ENCODE measurements at places on chromosomes 5 and 9.
A peak's percentile ranks its signal among the peaks of the same experiment; 100 is the strongest.

GRCh38 chr9:975740-976257 is 656 bp upstream of the DMRT3 start:
- no peak for DNase-seq

DNA sequence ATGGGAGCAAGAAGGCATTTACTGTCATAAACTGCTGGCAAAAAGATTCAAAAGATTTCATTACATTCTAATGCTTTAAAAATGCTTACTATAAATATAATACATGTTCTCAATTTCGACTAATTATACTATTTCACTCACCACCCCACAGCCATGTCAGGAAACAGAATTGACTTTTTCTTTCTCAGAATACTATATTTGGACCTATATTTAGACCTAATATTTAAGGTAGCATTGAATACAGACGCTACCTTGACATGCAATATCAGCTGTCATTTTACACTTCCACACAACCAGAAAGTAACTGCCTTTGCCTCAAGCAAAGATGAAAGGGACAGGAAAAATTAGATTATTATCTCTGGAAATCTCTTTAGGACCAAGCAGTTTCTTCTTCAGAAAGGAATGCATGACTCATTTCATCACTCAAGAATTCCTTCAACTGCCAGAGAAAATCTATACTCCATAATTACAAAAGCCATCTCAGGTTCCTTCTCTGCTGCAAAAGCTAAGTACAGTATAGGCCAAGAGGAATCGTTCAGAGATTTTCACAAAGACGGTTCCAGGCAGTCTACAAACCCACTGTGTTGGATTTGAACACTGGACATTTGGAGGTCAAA is 11.8 kb upstream of the UBE2QL1 start:
- DNase-seq = no peak

- peak; percentile 95 for DNase-seq
These were observed at the start of gene SAPCD2 for GRCh38 chr9:137070201-137070905. Gene SAPCD2, minus strand, starts transcription at chr9:137070557. Its CDS starts 97 bp downstream, at chr9:137070460.

DNA sequence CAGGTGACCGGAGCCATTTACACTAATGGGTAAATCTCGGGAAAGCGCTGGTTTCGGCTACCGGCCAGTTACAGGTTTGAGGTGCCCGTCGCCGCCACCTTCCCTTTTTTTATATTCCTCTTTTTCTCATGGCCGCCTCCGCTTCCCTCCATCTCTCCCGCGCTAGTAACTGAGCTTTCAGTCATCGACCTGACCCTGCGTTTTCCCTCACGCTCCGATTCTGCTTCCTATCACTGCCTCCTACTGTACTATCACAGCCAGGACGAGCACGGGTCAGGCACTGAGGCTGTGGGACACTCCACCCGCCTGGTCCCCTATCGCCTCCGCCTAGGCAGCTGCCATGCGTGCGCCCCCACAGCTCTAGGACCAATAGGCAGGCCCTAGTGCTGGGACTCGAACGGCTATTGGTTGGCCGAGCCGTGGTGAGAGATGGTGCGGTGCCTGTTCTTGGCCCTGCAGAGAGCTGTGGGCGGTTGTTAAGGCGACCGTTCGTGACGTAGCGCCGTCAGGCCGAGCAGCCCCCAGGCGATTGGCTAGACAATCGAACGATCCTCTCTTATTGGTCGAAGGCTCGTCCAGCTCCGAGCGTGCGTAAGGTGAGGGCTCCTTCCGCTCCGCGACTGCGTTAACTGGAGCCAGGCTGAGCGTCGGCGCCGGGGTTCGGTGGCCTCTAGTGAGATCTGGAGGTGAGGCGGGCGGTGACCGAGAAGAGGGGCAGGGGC is at the start of gene HMGCR:
HMGCR (plus strand) TSS at position 606 of the 722 bp plus-strand sequence. CDS start 5,386 bp downstream, outside the sequence.
- peak; percentile 99 for DNase-seq

GRCh38 chr9:78612091-78612490 is 315.2 kb downstream of the PSAT1 start:
- no peak for DNase-seq

- DNase-seq = no peak
These were observed 209.1 kb upstream of the ADCY2 start for GRCh38 chr5:7186818-7187217.

GRCh38 chr9:34169125-34169524 is 9.7 kb upstream of the UBAP1 start:
- no peak for DNase-seq

DNA sequence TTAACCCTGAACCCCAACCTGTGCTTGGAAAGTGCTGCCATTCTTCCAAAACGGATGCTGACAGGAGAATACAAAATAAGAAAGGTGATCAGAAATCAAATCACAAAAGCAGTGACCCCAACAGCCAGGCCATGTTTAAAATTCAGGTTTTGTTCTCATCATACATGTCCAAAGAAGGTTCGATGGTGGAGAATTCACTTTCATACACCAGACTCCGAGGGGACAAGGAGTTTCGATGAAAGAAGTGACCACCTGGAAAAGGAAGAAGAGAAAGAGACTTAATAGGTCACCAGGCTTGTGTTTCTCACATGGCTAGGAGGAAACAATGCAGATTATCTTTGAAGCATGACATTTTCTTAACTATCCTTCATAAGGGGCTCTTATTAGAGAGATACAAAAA is 12.5 kb upstream of the TBC1D9B start:
- DNase-seq = no peak

- peak; percentile 17 for DNase-seq
These were observed 10.3 kb upstream of the FST start for GRCh38 chr5:53469946-53470687.

DNA sequence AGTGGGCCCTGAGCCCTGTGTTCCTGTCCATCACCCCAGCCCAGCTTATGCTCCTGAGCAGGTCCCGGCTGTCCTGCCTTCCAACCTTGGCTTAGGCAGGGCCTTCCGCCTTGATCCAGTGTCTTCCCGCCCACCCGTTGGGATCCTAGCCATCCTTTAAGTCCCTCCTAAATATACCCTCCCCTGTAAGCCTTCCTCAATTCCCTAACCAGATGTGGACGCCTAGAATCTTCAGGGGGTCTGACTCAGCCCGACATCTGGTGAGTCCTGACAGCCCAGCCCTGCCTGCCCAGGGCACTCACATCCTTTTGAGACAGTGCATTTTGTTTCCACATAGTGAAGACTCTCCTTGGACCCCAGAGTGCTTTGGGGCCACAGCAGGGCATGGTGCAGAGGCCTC is 23.7 kb downstream of the SLC6A7 start:
- DNase-seq = peak; percentile 32

DNA sequence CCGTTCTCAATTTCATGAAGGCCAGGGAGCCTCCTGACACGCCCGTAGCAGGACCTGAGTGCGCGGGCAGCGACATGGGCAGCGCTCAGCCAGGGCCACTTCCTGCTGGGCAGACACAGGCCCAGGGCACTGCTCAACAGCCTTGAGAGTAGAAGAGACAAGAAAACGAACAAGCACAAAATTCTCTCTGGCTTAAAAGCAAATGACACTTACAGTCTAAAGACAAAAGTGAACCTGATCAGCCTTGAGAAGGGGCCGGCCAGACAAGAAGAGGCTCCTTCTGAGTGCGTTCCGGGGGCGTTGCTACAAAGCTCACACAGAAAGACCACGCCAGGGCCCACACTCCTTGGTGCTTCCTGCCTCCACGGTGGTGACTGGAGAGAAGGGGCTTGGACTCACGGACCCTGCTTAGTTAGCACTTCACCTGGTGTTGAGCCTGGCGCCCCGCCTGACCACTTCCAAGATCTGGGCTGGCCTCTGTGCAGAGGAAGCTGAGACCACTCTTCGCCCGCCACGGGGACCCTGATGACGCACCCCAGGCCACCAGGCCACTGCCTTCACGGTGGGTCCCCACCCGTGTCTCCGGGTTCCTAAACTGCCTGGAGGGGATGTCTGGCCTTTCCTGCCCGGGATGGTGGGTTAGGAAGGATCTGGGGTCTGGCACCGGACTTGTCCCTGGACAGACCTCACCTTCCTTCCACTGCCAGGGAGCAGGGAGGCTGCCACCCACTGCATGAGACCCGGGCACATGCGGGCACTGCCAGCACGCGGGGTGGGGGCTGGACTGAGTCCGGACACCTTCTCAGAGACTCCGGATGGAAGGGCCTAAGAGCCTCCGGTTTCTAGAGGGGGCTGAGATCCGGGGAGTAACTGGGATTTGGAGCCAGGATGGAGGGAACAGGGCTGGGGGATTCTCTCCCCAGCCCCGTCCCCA is 1.3 kb downstream of the SLC12A7 start:
- DNase-seq = peak; percentile 34

DNA sequence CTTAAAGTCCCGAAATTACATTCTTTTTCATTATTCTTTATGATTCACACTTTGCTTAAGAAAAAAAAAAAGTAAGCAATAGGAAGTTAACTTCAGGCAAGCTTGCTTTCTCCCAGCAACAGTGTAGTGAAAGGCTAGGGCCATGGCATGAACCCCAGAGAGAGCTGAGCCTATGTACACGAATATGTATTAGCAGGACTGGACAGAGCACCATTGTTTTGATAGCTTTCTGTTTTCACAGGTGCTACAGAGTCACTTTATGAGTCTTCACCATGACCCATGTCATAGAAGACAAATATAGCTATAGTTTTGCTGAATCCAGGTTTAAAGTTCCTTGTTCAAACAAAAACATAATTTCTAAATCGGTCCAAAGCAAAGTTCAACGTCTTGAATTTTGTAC is 199.2 kb downstream of the ADAMTSL1 start:
- no peak for DNase-seq

GRCh38 chr9:132991351-132992300 is 13.1 kb downstream of the GFI1B start:
- DNase-seq = peak; percentile 95

DNA sequence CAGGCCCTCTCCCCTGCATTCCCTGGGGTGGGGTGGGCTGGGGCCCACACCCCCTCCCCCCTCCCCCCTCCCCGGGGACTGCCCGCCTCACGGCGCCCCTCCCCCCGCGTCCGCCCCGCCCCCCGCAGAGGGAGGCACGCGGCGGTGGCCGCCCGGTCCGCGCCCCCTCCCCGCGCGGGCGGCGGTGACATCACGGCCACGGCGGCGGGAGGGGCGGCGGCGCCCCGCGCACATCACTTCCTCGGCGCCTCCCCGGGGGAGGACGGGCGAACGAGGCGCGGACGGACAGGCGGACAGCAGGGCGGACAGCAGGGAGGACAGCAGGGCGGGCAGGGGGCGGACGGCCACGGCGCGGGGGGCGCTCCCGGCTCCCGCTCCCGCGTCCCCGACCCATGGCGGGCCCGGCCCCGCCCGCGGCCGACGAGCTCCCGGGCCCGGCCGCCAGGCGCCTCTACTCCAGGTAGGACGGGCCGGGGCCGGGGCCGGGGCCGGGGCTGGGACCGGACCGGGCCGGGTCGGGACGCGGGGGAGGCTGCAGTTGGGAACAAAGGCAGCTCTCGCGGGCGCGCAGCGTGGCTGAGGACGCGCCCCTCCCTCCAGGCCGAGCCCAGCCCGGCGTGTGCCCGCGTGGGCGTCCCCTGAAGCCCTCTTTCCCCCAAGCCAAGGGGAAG is at the start of gene GPSM1:
GPSM1 (plus strand) TSS at position 236 of the 671 bp plus-strand sequence; CDS start at position 393, 157 bp downstream.
- DNase-seq = peak; percentile 36

- DNase-seq = no peak
These were observed 3.4 kb downstream of the CARD9 start for GRCh38 chr9:136370037-136370436.

GRCh38 chr5:37836235-37836591 is 3.6 kb downstream of the GDNF start:
- DNase-seq = no peak

GRCh38 chr9:37528652-37529471 is 43.1 kb downstream of the POLR1E start:
- DNase-seq = no peak

GRCh38 chr5:1293416-1294205 is 1.3 kb downstream of the TERT start:
- DNase-seq = peak; percentile 27

DNA sequence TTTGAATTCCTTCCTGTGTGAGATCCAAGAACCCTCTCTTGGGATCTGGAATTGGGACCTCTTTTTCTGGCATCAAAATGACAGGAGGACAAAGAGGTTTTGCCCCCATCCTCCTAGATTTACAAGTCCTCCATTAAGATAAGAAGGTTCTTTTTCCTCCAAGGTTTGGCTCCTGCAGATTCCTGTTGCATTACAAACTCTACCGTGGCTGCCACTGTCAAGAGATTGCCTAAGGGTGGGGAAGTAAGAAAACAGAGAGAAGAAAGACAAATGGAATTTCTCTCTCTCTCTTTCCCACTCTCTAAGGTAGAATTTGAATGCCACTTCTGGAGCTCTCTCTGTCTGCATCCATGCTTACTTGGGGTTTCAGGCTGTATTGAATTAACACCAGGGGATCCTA is 12.0 kb upstream of the SVEP1 start:
- no peak for DNase-seq

GRCh38 chr9:108676355-108676754 is 179.4 kb downstream of the ACTL7B start:
- no peak for DNase-seq

DNA sequence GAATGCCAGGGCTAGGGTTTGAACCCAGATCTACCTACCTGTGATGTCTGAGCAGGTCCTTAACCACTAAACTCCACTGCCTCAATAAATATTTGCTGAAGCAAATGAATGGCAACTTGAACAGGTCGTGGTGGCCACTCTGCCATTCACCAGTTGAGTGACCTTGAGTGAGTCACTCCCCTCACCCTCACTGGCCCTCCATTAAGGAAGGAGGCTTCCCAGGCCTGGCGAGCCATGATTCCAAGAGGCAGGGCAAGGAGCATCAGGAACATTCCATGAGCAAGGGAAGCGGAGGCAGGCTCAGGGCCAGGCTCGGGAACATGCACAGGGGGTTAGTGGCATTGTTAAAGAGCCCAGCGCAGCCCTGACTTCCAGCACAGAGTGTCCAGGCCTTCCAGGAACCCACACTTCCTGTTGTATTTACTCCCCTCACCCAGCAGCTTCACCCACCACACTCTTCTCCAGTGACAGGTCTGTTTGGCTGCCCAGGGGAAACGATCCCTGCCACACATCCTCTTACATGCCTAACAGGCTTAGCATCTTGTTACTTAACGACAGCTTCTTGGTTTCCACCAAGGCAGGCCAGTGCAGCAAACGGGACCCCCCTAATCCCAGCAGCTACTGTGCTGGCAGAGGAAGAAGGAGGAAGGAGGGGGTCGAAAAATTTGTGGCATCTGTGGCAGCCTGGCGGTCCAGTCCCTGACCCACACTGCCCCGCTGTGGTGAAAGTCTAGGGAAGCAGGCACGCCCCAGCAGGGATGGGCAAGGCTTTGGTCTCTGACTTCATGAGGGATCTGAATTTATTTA is 43.7 kb upstream of the TTC1 start:
- DNase-seq = peak; percentile 55

- DNase-seq = no peak
These were observed 46.6 kb downstream of the SLC12A7 start for GRCh38 chr5:1065143-1065750.

- DNase-seq = no peak
These were observed 158.0 kb downstream of the SMARCA2 start for GRCh38 chr9:2173170-2173569.

DNA sequence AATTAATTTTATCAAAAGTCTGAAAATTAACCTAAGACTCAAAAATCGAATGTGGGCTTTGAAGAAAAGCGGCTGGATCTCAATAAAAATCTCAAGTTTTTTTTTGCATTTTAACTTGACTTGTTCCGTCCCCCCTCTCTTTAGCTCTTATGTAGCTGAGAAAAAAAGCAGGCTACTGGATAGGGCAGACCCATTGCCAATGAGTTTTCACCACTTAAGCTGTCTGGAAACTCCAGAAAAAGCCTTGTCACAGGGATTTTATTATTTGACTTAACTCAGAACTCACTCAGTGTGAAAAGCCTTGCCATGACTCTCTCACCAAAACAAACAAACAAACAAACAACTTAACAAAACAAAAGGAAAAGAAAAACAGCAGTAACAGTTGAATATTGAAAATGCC is 247.4 kb downstream of the CDH9 start:
- no peak for DNase-seq
